ENCODE measurements at places on chromosomes 5 and 9.

GRCh38 chr5:138455232-138455930 lies 9.9 kb upstream of the EGR1 start:
- peak; percentile 19 for DNase-seq

DNA sequence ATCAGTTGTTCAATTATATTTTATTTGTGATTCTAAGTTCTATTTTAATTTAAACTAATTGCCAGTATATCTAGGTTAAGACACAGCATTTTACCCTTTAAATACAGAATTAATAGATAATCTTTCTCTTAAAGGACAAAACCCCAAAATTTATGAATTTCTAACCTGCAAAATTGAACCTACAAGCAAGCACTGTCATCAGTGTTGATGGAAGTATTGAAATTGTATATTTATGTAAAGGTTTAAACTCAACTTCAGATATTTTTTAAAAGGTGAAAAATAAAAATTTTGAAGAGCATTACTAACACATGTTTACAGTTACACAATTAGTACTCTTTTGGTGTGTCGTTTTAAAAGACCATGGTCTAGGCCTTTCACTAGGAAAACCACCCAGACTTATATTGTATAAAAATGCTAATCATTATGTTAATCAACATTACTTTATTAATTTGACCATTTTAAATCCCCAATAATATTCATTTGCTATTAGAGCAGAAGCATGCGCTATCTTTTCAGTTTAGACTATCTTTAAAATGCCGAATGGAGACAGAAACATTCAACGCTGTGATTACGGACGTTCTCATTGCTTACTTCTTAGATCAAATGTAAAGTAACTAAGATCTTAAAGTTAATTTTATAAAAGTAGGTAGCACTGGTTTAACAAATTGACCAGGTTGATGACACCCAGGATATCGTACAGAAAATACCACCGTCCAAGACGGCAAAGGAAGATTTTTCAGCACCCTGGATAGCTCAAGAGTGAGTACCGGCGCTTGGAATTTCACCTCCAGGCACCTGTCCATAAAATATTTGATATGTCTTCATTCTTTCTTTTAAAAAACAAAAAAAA lies 3.2 kb downstream of the OTP start:
- DNase-seq = no peak

DNA sequence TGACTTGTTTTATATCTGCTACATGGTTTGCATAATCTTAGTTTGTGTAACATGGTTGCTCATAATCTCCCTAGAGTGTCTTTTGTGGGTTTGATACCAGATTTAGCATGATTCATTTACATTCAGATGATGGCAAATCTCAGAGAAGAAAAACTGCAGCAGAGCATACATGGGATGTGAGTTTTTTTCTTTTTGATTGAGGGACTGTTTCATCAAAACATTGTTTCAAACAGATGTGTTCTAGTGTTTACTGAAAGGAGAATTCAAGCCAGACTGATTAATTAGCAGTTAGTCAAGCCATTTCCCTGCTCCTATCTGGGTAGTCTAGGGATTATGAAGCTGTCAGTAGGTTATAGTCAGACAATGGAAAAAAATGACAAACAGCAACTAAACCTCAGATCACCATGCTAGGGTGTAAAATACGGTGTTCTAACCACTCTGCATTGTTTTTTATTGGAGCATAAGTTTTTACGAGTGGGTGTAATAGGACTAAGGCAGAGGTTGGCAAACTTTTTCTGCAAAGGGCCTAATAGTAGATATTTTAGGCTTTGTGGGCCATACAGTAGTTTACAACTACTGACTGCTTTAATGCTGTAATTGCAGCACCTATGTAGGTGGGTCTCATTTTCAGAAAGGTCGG lies 10.5 kb upstream of the GDNF start:
- no peak for DNase-seq

DNA sequence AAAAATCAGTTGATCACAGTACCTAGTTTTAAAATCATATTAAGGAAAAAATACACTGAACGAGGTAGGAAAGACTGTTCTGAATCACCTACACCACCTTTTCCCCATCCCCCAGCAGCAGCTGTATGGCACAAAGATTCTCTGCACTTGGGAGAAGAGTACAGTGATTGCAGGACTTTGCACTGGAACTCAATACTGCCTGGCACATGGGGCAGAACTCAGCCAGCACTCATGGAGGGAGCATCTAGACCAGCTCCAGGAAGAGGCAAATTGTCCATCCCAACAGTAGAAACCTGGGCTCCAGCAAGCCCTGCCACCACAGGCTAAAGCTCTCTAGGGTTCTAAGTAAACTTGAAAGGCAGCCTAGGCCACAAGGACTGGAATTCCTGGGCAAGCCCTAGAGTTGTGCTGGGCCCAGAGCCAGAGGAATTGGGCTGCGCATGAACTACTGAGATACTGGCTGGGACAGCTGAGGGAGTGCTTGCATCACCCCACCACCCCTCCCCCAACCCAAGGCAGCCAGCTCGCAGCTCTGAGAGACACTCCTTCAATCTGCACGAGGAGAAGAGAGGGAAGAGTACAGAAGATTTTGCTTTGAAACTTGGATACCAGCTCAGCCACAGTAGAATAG lies 654.4 kb upstream of the CDH6 start:
- DNase-seq = peak; percentile 56

Data from sciatic nerve (tissue), 2 donors.